ENCODE measurements at places on chromosomes 16 and 17.

GRCh38 chr17:78141437-78142118 is 4.6 kb upstream of the C17orf99 start:
- DNase-seq, result no peak

DNA sequence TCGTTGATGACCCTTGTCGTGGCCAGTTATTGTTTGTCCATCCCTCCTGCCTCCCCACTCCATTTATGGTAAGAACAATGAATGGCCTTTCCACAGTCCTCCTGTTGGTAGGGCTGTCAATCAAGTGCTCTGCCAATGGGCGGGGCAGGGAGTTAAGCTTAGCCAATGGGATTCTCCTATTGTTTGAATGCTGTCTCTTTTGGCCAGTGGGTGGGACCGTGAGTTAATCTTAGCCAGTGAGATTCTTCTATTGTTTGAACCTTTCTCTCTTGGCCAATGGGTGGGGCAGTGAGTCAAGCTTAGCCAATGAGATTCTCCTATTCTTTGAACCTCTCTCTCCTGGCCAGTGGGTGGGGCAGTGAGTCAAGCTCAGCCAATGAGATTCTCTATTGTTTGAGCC is 85.4 kb downstream of the IRX3 start:
- DNase-seq, result peak; percentile 46

DNA sequence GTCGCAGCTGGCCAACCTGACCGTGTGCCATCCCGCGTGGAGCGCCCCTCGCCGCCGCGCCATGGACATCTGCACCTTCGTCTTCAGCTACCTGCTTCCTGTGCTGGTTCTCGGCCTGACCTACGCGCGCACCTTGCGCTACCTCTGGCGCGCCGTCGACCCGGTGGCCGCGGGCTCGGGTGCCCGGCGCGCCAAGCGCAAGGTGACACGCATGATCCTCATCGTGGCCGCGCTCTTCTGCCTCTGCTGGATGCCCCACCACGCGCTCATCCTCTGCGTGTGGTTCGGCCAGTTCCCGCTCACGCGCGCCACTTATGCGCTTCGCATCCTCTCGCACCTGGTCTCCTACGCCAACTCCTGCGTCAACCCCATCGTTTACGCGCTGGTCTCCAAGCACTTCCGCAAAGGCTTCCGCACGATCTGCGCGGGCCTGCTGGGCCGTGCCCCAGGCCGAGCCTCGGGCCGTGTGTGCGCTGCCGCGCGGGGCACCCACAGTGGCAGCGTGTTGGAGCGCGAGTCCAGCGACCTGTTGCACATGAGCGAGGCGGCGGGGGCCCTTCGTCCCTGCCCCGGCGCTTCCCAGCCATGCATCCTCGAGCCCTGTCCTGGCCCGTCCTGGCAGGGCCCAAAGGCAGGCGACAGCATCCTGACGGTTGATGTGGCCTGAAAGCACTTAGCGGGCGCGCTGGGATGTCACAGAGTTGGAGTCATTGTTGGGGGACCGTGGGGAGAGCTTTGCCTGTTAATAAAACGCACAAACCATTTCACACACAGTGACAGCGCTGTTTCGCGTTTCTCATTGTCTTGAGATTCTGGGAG is 2.0 kb upstream of the ZACN start:
- no peak for DNase-seq

DNA sequence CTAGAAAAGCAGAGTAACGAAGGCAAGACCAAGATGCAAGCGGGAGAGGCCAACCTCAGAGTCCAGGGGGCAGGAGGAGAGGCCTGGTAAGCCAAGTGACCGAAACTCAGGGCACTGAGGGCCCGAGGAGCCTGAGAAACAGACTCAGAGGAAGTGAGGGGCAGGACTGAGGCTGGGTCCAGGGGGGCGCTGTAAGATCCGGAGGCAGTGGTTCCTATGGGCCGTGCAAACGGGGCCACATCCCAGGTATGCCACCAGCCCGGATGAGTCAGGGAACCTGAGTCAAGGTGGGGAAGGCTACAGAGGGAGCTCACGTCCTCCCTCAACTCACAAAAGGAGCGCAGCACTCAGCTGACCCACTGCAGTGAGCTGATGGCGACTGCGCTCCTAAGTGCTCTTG is 8.3 kb downstream of the ZDHHC7 start:
- no peak for DNase-seq

GRCh38 chr17:60188759-60189158 is 39.0 kb downstream of the CA4 start:
- DNase-seq, result no peak

DNA sequence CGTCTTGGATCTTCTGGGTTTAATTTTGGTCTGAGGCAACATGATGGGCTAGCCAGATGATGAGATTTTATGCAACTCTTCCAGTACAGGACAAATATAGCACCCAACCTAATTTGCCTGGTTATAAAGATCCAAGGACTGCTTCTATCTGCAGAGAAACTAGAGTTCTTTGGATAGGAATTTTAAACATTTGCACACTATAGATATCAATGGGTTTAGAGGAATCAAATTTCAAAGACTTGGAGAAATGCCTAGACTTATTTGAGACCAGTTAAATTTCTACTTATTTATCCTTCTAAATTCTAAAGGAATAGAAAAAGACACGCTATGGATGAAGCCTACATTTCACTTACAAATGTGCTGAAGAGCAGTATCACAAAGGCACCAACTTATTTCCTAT is 12.6 kb downstream of the PMFBP1 start:
- DNase-seq, result no peak

GRCh38 chr16:4733747-4734062 is 366 bp downstream of the ANKS3 start:
- DNase-seq, result no peak

DNA sequence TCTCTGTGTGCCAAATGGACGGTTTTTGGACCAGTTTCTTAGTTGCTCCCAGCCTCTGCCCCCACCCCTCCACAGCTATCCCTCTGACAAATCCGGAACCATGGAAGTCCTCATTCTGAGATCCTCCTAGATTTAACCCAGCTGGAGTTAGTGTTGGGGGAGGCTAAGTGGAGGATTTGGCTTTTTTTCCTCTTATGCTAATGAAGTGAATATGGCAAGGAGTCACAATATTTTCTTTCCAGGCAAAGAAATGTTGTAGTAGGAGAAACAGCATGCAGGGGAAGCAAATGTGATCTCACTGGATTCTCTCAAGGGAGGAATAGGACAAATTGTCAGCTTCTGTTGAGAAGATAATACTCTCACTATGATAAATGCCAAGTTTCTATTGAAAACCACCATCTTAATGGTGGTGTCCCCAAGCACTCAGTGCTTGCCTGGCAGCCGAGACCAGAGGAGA is 159.5 kb downstream of the MSI2 start:
- no peak for DNase-seq

DNA sequence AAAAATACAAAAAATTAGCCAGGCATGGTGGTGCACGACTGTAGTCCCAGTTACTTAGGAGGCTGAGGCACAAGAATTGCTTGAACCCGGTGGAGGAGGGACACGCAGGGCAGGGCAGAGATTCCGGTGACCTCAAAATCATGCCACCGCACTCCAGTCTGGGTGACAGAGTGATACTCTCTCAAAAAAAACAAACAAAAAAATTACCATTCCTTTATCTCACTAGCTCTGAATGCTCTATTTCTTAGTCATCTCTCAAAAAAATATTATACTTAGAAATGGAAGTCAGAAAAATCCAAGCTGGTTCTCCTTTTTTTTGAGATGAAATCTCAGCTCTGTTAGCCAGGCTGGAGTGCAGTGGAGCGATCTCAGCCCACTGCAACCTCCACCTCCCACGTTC is 40.8 kb downstream of the SPOP start:
- DNase-seq, result no peak

DNA sequence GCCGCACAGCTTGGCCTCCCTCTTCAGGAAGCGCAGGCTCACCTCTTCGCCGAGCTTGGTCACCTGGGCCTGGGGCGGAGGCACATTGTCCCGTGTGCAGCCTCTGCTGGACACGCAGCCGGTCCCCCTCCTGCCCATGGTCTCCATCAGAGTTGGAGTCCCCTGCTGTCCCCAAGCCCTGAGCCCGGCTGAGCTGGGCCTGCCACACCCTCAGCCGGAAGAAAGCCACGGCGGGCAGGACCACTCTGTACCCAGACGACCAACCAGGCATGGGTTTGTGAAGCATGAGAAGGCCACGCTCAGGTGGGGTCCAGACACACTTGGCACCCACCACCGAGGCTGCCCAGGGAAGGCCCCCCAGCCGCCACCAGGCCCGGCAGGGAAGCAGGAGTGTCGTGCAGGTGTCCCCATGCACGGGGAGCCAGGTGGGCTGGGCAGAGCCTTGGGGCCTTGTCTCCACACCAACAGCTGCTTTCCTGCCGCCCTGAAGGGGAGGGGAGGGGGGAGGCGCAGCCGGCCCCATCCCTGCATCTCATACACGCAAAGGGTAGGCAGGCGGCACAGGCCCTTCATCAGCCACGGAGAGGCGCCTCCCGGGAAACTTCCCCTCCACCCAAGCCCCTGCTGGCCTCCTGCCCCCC is 5.2 kb downstream of the CCDC154 start:
- DNase-seq, result no peak

- no peak for DNase-seq
Measured at GRCh38 chr17:44381810-44382305, 7.6 kb downstream of the ITGA2B start.

- DNase-seq, result no peak
Measured at GRCh38 chr17:37640015-37640414, 3.2 kb downstream of the DDX52 start.

DNA sequence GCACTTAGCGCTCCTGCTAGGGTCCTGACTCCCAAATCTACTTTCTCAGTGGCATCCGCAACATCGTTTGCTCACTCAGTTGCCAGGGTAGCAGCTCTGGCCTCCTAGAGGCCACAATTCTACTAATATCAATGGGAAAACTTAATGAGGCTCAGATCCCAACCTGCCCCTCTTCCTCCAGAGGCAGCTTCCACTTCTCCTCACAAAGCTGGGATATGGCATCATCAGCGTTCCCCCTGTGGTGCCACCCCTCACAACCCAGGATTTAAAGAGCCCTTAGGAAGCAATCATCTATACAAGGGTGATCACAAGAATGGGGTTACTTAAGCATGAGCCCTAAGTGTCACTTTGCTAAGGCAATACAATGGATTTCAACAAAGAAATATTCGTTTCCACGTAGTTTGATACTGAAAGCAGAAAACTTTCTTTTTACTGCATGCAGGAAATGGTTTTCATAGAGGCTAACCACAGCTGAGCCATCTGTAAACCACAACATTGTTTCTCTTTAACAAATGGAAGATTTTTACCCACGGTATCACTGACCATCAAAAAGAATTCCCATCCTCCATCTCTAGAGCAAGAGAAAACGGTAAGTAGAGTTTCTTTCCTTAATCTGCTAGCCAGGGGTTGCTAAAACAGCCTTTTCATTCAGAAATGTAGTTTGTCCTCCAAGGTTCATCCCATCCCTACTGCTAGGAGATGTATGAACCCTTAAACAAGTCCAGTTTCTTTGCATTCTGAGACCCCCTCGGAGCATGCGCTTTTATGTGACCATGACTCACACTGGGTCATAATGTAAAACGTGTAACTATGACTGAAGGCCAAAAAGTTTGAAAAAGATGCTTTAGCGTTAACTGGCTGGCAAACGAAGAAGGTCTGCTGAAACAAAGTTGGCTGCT is 68.3 kb upstream of the BCAR1 start:
- DNase-seq, result no peak

DNA sequence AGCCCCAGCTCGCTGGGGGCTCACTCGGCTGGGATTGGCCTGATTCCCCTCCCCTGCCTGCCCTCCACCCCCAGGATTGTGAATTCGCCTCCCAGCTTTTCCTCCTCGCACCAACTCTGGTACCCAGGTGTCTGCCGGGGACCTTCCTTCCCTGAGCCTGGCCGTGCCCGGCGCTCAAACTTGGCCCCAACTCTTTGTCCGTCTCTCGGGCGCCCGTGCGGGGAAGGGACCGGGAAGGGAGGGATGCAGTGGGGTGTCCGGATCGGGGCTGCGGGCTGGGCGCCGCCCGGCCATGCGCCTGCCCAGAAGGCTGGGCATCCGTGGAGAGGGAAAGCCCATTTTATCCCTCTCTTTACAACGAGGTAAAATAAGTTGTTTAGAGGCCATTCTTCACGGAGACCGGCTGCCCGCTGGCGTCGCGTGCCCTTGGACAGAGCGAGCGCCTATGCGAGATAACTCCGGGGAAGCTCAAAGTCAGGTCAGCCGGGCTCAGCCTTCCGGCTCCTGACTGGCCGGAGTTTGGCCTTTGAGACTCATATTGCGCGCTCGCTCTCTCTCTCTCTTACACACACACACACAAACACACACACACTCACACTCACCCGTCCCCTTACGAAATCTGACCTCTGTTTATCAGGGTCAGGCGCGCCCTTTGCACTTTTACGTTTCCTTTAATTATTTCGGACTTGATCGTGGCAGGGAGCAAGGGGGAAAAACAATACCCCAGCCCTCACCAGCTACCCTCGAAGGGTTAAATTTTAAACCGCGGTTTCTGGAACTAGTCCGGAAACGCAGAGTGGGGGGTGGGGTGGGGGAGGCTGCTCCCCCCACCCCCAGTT is 774 bp upstream of the MAF start:
- peak; percentile 73 for DNase-seq

GRCh38 chr17:82598256-82599119 is 49.8 kb downstream of the WDR45B start:
- DNase-seq, result no peak

DNA sequence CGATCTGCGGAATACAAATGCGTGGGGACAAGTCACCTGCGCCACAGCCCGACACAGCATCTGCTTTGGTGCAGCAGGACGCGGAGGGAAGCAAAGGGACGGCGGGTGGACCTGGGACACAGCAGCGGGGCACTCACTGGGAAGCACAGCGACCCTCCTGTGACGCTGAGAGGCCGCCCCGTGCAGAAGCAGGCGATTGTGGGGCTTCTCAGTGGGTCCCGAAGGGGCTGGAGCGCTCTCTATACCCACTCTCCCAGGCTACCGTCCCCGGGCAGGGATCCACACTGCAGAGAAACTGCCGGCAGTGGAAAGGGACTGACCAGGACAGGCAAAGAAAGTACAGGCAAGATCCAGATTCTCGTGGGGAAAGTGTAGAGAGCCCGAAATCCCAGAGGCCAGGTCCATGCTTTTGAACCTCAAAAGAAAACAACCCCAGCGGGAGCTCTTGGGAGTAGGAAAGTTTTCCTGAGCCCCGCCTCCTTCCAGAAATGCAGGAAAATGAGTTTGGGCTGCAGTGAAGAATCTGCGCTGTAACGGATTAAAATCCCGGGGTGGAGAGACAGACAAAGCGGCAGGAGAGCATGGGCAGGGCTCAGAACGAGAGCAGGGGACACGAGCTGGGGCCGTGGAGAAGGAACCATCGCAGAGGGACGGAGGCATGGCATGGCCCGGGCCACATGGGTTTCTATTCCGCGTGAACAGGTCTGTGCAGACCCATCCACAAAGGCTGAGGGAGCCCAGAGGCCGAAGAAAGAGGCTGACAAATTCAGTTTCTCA is 12.7 kb downstream of the COX4I1 start:
- DNase-seq, result no peak

GRCh38 chr17:58333736-58334207 is 5.2 kb upstream of the TSPOAP1 start:
- no peak for DNase-seq

All from testis (tissue), 5 donors.